ENCODE measurements at places on chromosomes 16 and 17.

DNA sequence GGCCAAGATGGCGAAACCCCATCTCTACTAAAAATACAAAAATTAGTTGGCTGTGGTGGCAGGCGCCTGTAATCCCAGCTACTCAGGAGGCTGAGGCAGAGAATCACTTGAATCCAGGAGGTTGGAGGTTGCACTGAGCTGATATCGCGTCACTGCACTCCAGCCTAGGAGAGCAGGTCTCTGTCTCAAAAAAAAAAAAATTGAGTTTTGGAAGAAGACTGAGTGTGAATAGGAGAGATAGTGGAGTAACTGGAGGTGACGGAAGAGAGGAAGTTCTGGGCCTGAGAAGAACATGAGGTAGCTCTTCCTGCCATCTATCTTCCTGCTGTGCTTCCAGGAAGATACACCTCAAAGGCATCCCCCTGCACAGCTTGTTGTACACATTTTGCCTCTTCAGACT, 11.4 kb downstream of the HOXB1 start:
- no peak for DNase-seq

- DNase-seq: no peak
These were observed 12.1 kb downstream of the CMIP start for GRCh38 chr16:81456523-81457325.

DNA sequence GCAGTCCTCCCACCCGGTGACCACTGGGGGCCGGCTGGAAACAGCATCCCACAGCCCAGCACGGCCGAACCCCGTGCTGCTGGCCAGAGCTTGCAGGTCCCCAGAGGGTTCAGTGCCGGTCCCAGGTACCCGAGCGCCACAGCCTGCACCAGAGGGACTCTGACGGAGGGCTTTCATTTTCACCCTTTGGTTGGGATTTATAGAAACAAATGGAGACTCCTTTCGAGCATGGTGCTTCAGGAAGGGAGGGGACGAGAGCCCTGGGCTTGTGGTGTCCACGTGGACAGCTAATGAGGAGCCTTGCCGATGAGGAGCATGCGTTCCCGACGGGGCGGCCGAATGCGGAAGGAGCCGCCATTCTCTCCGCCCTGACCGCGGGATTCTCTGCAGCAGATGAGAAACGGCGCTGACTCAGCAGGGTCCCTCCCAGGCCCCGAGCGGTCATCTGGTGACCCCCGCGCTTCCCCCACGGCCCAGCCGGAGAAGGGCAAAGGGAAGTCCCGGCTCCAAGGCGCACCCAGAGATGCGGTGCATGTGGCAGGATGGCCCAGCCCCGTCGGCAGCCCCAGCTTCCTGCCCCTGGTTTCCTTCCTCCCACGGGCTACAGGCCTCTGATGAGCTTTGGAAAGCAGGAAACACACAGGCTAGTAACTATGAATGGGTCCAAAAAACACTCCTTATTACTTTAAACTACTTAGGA, 9.8 kb downstream of the SLC38A10 start:
- peak; percentile 50 for DNase-seq

GRCh38 chr17:29582772-29583171, 6.7 kb downstream of the GIT1 start:
- no peak for DNase-seq

- no peak for DNase-seq
These were observed 3.0 kb downstream of the ST6GALNAC2 start for GRCh38 chr17:76582660-76583059.

GRCh38 chr16:65061263-65061662, 60.6 kb downstream of the CDH11 start:
- DNase-seq: no peak

GRCh38 chr16:66510711-66511601, 39.0 kb downstream of the TK2 start:
- DNase-seq: no peak

GRCh38 chr16:28090646-28091377, 27.3 kb upstream of the GSG1L start:
- no peak for DNase-seq

DNA sequence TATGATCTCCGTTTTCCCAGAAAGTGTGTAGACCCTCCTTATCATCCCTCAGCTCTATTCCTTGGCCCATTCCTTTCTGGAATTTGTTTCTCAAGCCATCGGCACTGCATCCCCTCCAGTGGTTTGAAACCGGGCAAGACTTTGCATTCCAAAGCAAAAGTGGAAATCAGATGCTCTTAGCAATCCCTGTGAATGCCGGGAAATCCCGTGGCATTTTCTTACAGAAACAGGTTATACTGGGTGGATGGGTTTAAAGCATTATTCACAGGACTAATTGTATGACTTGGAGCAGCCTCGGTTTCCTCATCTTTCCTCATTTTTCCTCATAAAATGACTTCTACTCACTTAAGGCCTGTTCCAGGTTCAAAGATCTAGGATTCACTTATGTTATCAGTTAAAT, 52.0 kb downstream of the MAP2K6 start:
- no peak for DNase-seq

DNA sequence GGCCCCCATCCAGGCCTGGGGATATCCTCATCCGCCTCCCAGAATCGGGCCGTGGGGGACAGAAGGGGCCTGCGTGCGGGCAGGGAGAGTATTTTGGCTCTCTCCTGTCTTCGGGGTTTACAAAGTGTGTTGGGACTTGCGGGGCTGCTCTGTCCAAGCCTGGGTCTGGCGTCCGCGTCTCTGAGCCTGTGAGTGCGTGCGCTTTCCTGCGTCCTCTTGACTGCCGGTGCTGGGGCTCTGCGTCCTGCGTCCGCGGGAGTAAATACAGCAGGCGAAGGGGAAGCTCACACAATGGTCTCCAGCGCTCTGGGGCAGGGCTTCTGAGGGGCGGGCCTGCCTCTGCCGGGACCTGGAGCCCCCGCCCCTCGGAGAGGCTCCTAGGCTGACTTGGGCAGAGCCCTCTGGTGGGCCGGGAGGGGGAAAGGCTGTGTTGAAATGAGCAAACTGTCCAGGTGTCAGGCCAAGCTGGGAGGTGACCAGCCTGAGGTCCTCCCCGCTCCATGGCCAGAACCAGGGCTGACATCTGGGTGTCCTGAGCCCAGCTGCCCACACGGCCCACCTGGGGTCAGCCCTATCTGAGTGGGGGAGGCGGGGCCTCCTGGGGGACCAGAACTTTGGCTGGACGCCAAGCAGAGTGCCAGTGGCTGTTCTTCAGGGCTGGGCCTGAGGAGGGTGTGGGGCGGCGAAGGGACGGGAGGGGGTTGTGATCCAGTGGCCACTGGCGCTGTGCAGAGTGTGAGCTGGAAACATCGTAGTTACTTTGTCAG, 233.6 kb downstream of the SEC14L1 start:
- peak; percentile 58 for DNase-seq

DNA sequence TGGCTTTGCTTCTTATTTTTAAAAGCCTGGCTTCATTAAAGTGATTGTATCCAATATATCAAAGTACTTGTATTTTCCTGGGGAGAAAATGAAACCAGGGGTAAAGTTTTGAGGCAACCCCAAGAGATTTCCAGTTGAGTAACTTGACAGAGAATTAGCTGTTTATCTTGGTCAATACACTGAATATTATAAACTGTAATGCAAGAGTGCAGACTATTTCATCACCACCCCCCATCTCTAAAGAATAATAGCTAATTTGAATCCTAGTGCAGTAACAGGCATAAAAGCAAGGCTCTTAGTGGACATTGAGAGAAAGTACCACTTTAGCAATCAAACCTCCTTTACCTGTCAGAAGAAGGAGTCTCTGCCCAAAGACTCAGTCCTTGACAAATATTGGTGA, 27.0 kb downstream of the IRX6 start:
- DNase-seq: no peak

GRCh38 chr17:48053758-48054237, 5.6 kb downstream of the NFE2L1 start:
- no peak for DNase-seq
